ENCODE measurements at places on chromosomes 3 and 15.

GRCh38 chr3:160162440-160162839 is 62.8 kb upstream of the C3orf80 start:
- no peak for DNase-seq

- no peak for DNase-seq
Measured at GRCh38 chr3:31442755-31443154, 90.0 kb upstream of the STT3B start.

- no peak for DNase-seq
Measured at GRCh38 chr3:195208183-195208582, 62.8 kb downstream of the XXYLT1 start.

DNA sequence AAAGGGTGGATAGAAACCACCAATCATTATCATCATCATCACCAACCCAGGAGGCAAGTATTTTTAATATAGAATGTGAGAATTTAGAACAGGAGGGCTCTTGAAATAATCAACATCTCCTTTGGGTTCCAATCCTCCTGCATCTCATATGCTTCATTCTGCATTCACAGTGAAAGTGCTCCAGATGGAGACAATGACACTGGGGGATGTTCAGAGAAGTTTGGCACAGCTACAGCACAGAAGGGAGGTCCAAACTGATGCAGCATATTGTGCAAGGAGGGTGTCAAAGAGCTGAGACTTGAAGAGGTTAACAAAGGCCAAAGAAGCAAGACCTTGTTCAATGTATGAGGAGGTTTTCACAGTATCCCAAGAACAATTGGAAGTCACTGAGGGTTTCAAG is 767.1 kb downstream of the NTRK3 start:
- DNase-seq = no peak

DNA sequence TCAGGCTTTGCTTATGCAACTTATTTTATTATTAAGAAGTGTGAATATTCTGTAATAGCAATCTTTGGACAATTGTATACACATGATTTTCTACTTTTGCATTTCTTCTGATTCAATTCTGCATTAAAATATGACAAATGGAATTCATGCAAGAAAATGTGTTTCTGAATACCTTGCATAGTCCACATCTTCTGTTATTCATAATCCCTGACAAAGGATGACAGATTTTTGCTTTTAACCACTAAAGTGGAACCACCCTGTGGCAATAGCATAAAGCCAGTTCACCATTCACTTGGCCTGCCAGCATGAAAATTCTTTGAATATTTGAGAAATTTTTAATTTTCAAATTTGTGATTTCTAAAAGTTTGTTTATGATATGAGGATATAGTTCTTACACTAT is 397.0 kb downstream of the ROBO2 start:
- DNase-seq = no peak

DNA sequence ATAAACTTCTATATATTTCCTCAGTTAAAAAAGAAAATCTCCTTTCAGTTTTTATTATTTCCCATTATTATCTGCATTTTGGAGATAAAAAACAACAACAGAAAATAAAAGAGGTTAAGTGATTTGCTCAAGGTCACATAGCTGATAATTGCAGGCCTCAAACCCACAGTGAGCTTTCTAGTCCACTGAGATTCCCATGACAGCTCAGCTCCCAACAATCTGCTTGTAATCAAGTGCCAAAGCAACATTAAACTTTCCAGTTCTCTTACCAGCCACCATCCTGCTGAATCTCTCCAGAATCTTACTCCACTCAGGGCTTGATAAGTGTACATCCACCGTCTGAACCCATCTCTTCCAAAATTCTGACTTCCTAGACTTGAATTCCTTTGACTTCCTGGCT is 318.2 kb upstream of the SEMA6D start:
- no peak for DNase-seq

Data from lower leg skin (tissue), 4 donors.